ENCODE measurements at places on chromosomes 11 and 22.

- DNase-seq = no peak
These were observed 191.0 kb downstream of the BRD1 start for GRCh38 chr22:49636649-49637048.

DNA sequence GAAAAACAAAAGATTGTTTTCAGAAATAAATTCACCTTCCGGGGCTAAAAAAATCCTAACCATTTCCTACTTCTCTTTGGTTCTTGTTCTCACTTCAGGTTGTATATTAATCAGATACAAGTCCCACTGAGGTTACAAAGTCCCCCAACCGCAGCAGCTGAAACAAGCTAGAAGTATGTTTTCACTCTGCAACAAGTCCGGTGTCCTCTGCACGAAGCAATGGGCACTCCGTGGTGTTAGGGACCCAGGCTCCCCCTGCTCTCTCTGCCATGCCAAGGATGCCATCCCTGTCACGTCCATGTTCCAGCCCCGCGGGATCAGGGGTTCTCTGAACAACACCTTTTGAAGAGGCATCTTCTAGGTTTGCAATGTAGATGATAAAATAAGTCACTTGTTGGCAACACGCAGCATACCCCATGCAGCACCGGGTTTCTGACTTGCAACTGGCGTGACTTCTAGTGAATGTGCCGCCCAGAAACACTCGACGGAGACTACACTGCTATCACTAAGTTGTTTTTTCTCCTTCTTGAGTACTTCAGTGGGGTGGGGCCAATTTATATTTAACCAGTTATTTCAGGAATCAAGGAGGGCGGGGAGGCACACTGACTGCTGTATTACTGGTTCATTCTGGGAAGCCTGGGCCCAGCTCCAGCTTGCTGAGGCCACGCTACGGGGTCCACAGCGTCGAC lies 25.4 kb upstream of the GSTP1 start:
- DNase-seq = no peak

DNA sequence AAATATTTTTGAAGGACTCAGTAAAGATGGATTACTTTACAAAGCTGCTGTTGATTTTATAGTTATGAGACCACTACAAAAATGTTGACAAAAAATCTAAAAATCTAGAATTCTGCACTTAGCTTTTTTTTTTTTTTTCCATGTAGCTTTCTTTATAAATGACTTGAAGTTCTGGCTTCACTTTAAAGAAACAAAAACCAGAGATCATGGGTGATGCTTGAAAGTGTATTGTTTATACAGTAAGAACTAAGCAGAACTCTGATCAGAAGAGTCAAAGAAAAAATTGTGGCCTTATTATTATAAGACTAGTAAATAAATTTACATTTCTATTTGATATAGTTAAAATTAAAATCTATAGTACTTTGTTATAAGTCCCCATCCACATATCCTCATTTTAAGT lies 301.7 kb downstream of the BLID start:
- no peak for DNase-seq

DNA sequence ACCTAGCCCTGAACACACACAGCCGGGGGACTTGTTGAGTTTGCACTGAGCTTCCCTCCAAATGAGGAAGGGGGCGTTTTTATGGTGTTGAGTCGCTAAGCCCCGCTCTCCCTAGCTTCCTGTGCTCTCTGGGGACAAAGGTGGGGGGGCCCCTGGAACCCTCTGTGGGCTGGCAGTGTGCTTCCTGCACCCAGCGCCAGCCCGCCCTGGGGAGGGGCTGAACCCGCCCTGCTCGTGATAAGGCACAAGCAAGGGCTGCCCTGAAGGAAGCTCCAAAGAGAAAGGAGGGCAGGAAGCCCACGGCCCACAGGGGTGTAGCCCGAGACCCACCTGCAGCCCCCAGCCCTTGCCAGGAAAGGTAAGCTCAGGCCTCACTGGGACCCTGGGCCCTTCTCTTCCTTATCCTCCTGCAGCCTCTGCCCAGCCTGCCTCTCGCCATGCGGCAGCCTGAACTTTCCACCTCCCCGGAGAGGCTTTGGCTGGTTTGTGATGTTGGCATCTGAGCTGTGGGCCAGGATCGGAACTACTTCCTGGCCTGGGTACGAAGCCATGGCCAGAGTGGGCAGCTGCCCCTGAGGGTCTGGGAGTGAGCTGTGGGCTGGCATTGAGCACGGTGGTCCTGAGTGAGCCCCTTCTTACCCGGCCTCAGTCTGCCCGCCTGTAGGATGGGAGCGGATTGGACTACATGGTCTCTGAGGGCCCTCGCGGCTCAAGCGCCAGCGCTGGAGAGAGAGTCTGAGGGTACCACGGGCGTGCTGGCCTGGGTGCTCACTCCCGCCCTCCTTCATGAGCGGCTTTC lies at the start of gene FERMT3:
Gene FERMT3 (plus strand): TSS at position 265 of the 799 bp plus-strand sequence. CDS start 644 bp downstream, outside the sequence.
- no peak for DNase-seq

Data from renal cortex interstitium (tissue), 15 donors.